ENCODE measurements at places on chromosomes 4 and X.

DNA sequence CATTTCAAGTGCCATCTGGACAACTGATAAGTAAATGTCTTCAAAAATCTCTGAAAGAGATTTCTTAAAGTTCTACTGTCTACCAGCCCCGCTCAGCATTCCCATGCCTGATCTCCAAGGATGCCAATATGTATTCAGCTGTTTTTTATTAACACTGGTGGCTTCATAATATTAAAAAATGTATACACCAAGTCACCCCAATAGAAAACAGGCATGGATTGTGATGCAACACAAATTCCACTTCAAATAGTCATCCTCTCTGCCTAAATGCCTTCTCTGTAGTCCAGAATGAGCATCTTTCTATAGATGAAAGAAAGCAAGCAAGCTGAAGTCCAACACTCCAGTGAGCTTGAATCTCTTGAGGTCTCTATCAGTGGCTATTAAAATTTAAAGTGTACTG, 152.2 kb upstream of the PPARGC1A start:
- no peak for DNase-seq

- DNase-seq: no peak
These were observed 65.0 kb upstream of the MAGEB2 start for GRCh38 chrX:30150196-30150895.

GRCh38 chr4:10750714-10751113, 66.1 kb upstream of the CLNK start:
- DNase-seq: no peak

DNA sequence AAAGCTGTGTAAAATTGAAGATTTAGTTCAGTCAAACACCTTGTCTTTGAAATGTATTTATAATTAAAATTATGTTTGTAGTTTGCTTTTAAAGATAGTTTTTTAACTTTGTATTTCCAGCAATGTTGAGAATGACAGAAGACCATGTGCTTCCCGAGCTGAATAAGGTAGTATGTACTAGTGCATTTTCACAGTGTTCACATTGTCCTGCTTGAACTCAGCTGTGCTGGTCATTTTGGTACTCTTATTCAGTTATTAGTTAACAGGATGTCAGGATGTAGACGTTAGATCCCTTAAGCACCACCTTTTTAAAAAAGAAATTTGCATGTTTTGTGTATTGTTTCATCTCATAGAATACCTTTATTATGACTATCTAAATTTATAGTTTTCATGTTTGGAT, 28.4 kb downstream of the ANAPC4 start:
- DNase-seq: no peak

GRCh38 chr4:150681063-150681462, 99.1 kb downstream of the MAB21L2 start:
- no peak for DNase-seq

DNA sequence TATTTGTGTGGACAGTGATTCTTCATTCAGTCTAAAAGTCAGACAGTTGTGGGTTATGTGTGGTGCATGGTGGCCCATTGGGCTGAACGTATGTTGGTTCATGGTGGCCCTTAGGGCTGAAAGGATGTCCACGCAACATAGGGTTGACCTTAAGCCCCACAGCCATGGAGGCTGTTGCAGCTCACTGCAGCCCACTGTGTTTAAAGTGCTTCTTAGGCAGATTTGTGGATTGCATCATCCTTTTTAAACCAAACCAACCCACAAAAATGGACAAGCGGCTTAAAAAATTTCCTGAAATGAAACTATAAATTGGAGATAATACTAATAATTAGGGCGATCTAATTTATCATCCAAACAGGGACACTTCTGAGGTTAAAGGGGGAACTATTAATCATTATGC, 219.0 kb upstream of the GATB start:
- no peak for DNase-seq

DNA sequence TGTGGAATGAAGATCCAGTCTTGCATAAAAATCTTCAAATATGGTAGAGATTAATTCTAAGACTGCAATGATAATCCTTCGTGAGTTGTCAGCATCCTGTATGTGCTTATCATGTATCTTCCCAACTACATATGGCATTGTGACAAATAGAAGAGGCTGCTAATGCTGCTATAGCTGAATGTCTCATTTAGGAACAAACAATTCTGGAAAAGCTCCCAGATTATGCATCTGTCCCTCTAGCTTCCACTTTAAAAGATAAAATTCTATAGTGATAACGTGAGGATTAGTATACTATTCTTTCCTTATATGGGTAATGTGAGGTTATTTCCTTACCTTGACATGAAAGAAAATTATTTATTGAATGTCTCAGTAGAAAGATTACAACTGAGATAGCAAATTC, 930.9 kb downstream of the DMD start:
- no peak for DNase-seq

- no peak for DNase-seq
These were observed 102.1 kb downstream of the ANOS1 start for GRCh38 chrX:8629871-8630270.

DNA sequence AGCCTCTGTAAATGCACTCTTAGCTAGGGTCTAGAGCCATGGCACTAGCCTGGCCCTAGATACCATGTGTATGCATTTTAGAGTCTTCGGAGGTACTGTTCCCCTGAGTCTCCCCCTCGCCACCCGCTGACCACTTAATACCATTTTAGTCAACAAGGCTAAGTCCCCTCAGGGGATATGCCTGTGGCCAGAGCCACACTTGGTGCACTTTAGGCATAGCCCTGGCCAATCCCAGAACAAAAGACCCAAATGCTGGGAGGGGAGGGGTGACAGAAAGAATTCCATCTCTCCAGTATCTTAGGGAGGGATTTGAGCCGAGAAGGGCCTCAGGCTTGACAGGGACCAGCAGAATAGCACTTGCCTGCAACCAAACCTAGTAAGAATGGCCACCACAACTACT, 28.6 kb upstream of the BCORL1 start:
- DNase-seq: no peak

- DNase-seq: no peak
These were observed 494.2 kb upstream of the INTU start for GRCh38 chr4:127138586-127138985.

DNA sequence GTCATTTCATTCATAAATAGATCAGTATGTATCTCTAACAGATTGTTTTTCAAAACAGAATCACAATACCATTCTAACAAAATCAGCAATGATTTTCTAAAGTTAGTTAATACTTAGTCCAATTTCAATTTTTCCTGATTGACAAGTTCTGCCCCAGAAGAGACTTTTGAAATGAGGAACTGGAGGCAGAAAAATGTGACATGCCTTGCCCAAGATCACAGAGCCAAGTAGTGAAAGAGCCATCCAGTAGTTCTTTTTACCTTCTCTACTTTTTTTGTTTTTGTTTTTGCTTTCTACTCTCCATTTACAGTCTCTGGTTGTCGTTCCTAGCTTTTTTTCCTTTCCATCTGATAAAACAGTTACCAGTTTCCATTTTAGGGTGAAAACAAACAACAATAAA, 129.3 kb upstream of the TMEM164 start:
- no peak for DNase-seq

DNA sequence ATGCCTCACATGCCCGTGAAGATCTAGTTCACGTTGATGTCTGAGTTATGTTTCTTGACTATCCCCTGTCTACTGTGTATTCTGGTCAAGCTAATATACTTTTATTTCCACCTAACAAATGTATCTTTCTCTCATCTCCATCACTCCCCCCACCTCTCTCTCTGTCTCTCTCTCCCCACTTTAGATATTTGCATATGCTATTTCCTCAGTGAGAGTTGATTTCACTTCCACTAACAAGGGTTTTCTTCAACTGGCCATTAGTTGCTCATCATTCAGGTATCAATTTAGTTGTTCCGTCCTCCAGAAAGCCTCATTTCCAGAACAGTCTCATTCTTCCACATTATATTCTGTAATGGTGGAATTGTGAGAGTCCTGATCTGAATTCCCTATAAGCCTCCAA, 1777.8 kb upstream of the TENM3 start:
- DNase-seq: no peak

DNA sequence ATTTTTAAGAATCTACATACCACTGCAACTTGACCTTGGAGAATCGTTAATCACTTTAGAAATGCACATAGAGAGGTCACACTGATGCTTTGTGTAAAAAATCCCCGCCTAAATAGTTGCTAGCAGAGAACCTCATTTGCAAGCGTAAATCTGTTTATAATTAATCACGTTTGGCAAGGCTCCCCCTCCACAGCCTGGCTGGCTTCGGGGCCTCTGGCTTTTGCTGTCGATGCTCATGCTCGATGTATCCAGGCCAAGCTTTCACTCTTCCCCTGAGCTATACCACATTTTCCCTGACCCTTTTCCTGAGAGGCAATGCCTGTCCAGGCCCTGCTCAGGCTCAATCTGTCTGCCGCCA, 23.4 kb downstream of the CYTL1 start:
- DNase-seq: no peak

GRCh38 chr4:6308899-6309643, 39.4 kb downstream of the WFS1 start:
- DNase-seq: no peak

GRCh38 chr4:180512801-180513475, 1730.3 kb upstream of the TENM3 start:
- no peak for DNase-seq

- DNase-seq: no peak
These were observed 16.4 kb upstream of the NKRF start for GRCh38 chrX:119622356-119623232.

GRCh38 chr4:153036931-153037482, 100.9 kb downstream of the FHDC1 start:
- no peak for DNase-seq

DNA sequence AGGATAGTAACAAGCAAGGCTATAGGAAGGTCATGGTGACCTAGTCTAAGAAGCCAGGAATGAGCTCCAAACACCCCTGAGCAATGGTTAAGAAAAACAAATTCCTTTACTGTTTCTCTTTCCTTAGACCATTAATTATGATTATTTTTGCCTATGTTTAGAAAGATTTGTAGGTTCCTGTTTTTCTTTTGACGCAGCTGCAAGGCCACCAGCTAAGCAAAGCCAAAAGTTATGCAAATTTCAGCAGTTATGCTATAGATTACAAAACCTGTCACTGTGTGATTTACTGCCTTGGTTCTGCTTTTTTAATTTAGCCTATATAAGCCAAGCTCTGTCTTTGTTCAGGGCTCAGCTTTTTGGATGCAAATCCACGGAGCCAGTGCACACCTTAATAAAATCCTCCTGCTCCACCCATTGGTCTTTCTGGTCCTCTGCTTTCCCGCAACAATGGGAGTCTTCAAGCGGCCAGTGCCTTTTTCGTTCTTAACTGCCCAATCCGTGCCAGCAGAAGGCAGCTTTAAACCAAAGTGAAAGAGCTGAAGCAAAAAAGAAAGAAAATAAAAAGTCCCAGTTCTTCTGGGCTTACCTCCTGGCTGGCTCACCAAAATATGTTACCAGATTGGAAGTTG, 1.4 kb upstream of the CEP135 start:
- no peak for DNase-seq

DNA sequence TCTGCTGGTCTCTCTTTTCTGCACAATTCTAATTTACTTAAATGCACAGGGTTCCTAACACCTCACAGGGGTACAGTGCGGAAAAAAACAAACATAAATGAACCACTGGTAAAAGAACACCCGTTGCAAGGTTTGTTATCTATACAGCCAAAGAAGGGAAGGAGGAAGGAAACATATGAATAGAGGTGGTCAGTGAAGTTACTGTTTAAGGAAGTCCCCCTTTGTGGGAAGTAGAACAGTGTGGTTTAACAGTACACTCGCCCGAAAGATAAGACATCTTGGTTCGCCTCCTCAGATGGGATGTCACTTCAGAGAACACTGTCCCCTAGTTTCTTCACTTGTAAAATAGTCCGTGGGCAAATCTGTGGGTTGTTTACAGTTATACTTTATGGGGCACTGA, 57.5 kb downstream of the TEC start:
- no peak for DNase-seq

DNA sequence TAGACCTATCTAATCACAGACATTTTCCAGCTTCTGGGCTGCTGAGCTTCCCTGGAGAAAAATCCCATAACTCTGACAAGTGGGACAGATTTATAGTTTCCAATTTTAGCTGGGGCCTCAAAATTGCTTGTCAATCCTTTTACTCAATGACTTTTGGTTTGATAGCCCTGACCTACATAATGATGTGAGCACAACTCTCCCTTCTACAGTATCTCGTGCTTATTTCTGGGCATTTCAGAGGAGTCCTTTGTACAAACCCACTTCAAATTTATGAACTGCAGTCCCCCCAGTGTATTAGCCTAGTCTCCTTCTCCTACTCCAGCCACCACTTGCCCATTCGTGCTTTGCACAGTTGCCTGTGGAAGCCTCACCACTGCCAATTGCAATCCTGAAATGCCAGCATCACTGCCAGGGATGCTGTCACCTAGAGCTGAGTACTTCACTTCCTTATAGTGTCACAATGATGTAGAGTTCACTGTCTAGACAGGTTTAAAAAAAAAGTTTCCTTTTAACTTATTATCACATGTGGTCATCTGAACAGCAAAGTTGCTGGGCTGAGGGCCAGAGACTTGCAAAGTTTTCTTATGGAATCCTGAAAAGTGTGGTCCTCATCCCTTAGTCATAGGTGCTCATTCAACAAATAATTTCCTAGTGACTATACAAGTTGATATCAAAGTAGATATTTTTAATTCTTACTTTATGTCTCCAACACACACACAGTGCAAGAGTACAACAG, 21.2 kb downstream of the TRAM1L1 start:
- DNase-seq: no peak

GRCh38 chrX:101081231-101081630, 2.6 kb downstream of the TMEM35A start:
- DNase-seq: no peak

GRCh38 chrX:18964901-18965300, 19.0 kb downstream of the PHKA2 start:
- DNase-seq: no peak

- DNase-seq: no peak
These were observed 489.8 kb upstream of the AMOT start for GRCh38 chrX:113330416-113330815.

Measured in activated T-helper 1 cell treated with Interleukin-2 at 50 U/mL for 16 hours (primary cell).